ENCODE measurements at places on chromosomes 3 and 15.

- no peak for DNase-seq
These were observed 60.4 kb downstream of the LYZL4 start for GRCh38 chr3:42349765-42350594.

GRCh38 chr15:67977414-67978089 is 76.6 kb upstream of the PIAS1 start:
- no peak for DNase-seq

- no peak for DNase-seq
These were observed 369.2 kb downstream of the NSUN3 start for GRCh38 chr3:94431876-94432570.

DNA sequence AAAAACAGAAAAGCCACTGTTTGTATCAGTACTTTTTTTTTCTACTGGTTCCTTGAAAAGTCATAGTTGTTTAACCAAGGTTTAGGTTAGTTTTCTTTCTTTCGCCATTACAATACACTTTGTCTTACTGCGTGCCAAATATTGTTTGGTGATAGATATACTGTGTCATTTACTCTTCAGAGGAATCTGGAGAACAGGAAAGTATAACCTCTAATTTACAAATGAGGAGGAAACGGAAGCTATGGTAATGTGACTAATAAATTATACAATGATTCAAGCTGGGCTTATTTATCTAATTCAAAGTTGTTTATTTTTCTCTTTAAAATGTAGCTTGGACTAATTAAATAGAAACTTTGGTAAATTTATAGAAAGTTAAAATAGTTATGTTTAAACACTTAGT is 96.2 kb upstream of the ROBO2 start:
- DNase-seq, result no peak

DNA sequence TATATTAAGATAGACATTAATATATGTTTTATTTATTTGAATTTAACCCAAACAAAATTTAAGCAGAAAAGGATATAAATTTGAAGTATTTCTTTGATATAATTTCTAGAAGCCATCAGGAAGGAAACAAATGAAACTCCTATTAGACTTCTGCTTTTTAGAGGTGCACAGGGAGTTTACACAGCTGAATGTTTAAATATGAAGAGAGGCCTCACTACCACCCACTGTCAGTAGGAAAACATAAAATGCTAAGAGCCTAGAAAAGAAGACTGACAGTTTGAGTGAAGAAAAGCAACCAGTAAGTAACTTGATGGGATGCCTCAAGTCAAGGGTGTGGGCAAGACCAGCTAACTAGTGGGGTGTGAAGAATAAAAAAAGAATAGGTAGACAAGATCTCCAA is 19.7 kb downstream of the PLSCR2 start:
- DNase-seq, result no peak
